ENCODE measurements at places on chromosomes 4 and X. TPM values are rescaled to one million over a fixed set of nuclear protein-coding genes. Genes with fewer than 3 reads are reported as not detected.

GRCh38 chr4:13546142-13546940, 2.0 kb upstream of the NKX3-2 start:
- peak; percentile 3 for DNase-seq

DNA sequence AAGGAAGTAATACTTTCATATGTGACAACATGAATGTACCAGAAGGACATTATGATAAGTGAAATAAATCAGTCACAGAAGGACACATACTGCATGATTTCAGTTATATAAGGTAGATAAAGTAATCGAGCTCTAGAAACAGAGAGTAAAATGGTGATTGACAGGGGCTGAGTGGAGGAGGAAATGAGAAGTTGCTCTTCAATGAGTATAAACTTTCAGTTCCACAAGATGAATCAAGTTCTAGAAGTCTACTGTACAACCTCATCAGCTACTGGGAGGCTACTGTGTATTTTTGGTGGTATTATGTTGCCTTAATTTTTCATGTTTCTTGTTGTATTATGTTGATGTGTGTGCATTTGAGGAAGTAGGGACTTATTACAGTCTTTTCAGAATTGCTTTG, 270.9 kb upstream of the GRIA3 start:
- DNase-seq: no peak

- no peak for DNase-seq
These were observed 56.9 kb upstream of the TMEM33 start for GRCh38 chr4:41878170-41878969.

Gene ART3
- 0.82 TPM for total RNA-seq

Gene DMRTC1
- 0.21 TPM for total RNA-seq
